ENCODE measurements at places on chromosomes 5 and 9.
A peak's percentile ranks its signal among the peaks of the same experiment; 100 is the strongest.

- no peak for DNase-seq
Measured at GRCh38 chr5:61386045-61386800, 54.2 kb downstream of the ZSWIM6 start.

GRCh38 chr5:80275347-80275746 is 19.5 kb upstream of the SERINC5 start:
- DNase-seq: no peak

GRCh38 chr5:172883066-172883465 is 49.0 kb downstream of the ERGIC1 start:
- DNase-seq: no peak

DNA sequence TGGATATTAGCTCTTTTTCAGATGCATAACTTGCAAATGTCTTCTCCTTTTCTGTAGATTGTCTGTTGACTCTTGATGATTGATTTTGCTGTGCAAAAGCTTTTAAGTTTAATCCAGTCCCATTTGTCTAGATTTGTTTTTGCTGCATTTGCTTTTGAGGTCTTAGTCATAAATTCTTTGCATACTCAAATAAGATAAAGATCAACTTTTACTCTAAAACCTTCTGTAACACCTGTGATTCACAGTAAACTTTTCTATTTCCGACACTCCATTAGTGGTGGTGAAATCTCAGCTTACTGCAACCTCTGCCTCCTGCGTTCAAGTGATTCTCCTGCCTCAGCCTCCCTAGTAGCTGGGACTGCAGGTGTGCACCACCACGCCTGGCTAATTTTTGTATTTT is 239.0 kb upstream of the ST8SIA4 start:
- DNase-seq: no peak

DNA sequence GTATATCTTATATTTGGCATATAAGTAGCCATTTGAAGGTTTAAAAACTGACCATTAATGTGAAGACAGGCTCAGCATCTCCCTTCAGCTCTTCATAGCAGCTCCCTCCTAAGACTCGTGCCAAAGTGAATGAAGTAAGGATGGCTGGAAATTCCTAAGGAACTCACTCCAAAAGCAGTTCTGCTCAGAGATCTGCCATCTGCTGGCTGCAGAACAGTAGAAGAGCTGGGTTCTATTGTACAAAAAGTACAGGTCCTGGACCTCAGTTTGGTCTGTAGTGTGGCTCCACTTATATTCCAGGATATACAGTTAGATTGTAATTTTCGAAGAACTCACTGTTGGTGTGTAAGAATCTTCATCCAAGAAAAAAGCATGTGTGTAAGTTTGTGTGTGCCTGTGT is 104.9 kb upstream of the RUSC2 start:
- DNase-seq: no peak

DNA sequence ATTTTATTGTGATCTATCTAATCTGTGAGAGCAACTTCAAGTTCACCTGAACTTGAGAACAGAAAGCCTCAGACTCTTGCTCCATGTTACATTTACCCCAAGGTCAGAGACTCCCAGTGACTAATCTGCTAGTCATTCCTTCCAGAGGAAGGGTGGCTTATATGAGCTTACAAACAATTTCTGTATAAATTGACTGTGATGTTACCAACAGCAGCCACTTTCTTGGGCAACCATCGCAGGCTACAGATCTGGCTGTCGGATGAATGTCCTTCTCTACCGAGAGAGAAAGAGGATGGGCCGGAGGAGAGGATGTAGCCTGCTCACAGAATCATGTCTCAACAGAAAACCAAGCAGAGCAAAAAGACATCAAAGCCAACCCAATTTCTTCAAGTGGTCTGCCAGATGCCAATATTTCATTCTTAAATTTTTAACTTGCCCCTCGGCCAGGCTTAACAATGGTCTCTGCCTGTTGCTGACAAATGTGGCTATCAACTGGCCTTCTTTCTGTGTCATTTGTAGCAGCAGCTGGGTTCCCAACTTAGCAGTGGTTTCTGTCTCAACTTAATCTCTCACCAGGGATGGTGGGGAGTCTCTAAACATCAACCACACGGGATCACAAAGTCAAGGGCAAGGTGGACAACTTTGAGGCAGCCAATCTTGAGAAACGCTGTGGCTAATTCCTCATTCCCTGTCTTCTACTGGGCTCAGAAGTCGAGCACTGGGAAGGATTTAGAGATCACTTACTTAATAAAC is 81.3 kb downstream of the RAPGEF1 start:
- peak; percentile 56 for DNase-seq

GRCh38 chr5:111929867-111930266 is 172.9 kb upstream of the NREP start:
- no peak for DNase-seq

- DNase-seq: no peak
Measured at GRCh38 chr5:176866707-176867310, 32.3 kb downstream of the HK3 start.

DNA sequence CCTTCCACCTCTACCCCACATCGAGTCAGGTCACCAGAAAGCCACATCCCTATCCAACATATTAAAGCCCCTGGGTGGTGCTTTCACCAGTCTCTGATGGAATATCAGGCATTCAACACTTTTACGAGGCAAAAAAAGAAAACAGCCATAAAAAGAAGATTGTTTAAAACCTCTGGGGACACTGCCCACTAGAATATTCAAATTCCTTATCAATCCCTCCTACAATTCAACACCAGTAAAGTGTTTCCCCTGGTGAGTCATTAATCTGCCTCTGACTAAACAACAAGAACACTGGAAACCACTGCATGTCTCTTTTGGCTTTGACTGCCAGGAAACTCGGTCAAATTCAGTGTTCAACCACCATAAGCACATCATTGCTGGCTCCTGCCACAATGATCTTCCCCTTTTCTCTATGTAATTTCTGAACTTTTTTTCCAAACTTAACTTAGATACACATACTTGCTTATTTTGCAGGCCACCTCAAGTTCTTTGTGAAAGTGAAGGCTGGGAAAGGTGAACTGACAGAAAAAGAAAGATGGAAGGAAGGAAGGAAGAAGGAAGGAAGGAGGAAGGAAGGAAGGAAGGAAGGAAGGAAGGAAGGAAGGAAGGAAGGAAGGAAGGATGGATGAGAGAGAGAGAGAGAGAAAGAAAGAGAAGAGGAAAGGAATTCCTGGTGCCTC is 105.3 kb downstream of the PAX5 start:
- DNase-seq: no peak

DNA sequence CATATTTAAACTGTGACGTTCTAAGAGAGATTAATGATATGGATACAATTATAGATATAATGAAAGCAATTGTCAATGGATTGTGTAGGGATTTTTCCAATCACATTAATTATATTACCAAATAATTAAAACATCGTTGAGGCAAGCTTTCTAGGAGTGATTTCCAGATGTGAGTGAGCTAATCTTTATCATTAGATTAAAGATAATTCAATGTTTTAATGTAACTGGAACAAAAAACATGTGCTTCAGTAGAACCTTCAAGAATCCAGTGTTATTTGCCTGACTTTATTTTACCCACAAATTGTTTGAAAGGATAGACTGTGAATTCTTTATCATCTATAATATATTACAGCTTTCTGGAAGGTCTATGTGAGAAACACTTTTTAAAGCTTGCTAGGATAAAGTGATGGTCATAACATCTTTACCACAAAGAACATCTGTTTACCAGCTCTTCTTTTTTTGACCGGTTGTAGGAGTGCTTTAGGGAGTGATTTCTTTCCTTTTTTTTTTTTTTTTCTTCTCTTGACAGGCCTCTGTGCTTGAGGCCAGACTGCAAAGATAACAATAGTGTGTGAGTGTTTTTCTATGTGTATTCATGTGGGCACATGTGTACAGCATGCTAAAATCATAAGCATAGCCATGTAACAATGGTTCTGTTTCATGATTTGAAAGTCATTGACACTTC is 35.0 kb downstream of the SNCAIP start:
- no peak for DNase-seq

- DNase-seq: no peak
Measured at GRCh38 chr9:132641216-132641615, 28.6 kb downstream of the DDX31 start.

DNA sequence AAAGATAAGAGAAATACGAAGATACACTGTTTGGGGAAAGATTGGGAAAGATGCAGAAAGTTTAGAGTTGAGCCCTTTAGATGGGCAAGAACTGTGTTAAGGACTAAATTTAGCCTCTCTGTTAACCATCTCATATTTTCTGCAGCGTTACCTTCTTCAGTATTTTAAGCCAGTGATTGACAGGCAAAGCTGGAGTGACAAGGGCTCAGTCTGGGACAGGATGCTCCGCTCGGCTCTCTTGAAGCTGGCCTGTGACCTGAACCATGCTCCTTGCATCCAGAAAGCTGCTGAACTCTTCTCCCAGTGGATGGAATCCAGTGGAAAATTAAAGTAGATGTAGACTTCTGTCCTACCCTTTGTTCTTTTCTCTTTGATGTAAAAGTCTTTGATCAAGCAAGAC is 26.4 kb upstream of the LNPEP start:
- no peak for DNase-seq

GRCh38 chr9:8901146-8901545 is 1101.6 kb upstream of the DMAC1 start:
- DNase-seq: no peak

- no peak for DNase-seq
Measured at GRCh38 chr9:16217943-16218701, 652.3 kb downstream of the BNC2 start.

DNA sequence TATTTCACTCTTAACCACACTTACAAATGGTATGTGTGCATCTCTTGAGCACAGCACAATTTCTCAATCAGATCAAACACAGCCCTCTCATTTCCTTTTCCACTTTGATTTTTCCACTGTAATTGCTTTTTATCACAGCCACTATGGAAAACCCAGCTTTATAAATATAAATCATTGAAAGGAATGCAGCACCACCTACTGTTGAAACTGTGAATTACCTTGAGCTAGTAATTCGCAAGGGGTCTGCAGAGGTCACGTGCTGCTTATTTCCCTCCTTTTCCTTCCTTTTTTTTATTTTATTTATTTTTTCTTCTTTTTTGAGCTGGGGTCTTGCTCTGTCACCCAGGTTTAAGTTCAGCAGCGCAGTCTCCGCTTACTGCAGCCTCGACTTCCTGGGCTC is 76.9 kb downstream of the CDH6 start:
- DNase-seq: no peak

DNA sequence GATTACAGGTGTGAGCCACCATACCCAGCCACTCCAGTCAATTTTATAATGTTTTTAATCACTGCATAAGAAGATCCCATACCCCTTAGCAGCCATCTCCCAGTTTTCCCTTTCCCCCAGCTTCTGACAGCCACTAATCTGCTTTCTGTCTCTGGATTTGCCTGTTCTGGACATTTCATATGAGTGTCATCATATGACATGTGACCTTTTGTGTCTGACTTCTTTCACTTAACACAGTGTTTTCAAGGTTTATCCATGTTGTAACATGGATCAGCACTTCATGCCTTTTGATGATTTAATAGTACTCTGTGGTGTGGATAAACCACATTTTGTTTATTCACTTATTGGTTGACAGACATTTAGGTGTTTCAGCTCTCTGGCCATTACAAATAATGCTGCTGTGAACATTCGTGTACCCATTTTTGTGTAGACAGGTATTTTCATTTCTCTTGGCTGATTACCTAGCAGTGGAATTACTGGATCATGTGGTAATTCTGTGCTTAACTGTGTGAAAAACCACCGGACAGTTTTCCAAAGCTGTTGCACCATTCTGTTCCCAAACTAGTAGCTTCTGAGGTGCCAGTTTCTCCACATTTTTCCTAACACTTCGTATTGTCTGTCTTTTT is 8.6 kb downstream of the SUSD3 start:
- no peak for DNase-seq

GRCh38 chr5:66551338-66551737 is 44.9 kb upstream of the MAST4 start:
- DNase-seq: no peak

DNA sequence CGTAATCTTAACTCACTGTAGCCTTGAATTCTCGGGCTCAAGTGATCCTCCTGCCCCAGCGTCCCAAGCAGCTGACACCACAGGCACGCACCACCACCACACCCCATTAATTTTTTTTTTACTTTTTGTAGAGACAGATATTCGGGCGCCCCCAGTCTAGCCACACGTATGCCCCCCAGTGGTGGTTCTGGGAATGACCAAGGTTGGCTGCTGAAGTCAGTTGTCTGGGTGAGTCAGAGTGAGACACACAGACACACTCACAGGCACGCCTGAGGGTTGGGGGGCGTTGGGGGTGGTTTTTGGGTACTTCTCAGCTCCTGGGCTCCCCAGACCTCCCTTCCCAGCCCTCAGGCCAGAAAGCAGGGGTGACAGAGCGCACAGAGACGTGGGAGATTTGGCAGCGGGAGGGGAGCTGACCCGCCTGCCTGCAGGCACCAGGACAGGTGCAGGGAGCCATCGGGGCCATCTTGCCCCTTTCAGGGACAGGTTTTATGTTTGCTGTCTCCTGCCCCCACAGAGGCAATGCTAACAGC is 4.2 kb upstream of the ENTPD8 start:
- peak; percentile 85 for DNase-seq

DNA sequence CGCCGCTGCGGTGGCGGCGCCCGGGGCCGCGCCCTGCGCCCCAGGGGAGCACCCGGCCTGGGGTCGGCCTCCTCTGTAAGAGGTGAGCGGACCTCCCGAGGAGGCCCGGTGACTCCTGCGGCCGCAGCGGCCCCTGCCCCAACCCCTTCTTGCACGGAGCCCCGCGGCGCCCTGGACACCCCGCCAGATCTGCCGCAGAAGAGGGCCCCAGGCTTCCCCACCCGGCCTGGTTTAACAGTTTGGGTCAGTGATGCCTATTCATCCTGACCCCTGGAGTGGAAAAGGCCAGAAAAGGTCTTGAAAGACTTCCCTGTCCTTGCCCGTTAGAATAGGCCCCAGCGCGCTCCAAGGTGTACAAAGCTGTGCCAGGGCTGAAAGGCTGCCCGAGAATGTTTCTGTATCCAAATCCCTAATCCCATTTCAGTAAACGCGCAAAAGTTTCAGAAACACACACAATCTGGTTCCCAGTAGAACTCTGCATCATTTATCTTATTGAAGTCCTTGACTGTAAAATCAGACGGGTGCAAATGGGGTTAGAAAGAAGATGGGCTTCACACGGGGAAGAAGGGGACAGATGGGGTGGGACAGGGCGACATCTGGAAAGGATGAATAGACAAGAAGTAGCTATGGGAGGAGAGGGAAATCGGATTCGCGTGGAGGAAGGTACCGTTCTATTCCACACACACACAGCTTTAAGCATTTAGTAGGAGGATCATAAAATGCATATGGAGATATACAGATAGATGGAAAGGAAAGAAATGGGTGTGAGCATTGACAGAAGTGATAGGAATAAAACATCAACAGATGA is 1.1 kb upstream of the SSBP2 start:
- no peak for DNase-seq

GRCh38 chr9:137454597-137455358 is 4.4 kb downstream of the NSMF start:
- DNase-seq: no peak

GRCh38 chr9:111108946-111109345 is 70.7 kb upstream of the LPAR1 start:
- peak; percentile 49 for DNase-seq

GRCh38 chr5:73957397-73958001 is 331.5 kb downstream of the ARHGEF28 start:
- no peak for DNase-seq
